Natural killer cell (primary cell): ENCODE measurements at places on chromosomes 3 and 15. TPM values are rescaled to one million over a fixed set of nuclear protein-coding genes. Genes with fewer than 3 reads are reported as not detected.

The CHRNA7 gene
- 3.1 TPM for total RNA-seq

The SAMMSON gene
- not detected for total RNA-seq

The ADGRG7 gene
- total RNA-seq, result not detected

The TRIM71 gene
- total RNA-seq, result 0.05 TPM

The BFSP2 gene
- total RNA-seq, result not detected

GRCh38 chr3:145269106-145269505 is 891.9 kb downstream of the PLOD2 start:
- DNase-seq, result no peak

GRCh38 chr3:127589600-127590281 is 792 bp downstream of the TPRA1 start:
- no peak for DNase-seq

The CPNE9 gene
- not detected for total RNA-seq

The PLEKHO2 gene
- 35.3 TPM for total RNA-seq

The SLC12A1 gene
- not detected for total RNA-seq

- DNase-seq, result no peak
These were observed 25.8 kb upstream of the CNTN3 start for GRCh38 chr3:74640211-74640610.

GRCh38 chr15:85457392-85457968 is 77.1 kb downstream of the AKAP13 start:
- no peak for DNase-seq

The CPNE4 gene
- not detected for total RNA-seq

The CHST13 gene
- 0.20 TPM for total RNA-seq

GRCh38 chr15:55909036-55909811 is 84.2 kb downstream of the NEDD4 start:
- no peak for DNase-seq

DNA sequence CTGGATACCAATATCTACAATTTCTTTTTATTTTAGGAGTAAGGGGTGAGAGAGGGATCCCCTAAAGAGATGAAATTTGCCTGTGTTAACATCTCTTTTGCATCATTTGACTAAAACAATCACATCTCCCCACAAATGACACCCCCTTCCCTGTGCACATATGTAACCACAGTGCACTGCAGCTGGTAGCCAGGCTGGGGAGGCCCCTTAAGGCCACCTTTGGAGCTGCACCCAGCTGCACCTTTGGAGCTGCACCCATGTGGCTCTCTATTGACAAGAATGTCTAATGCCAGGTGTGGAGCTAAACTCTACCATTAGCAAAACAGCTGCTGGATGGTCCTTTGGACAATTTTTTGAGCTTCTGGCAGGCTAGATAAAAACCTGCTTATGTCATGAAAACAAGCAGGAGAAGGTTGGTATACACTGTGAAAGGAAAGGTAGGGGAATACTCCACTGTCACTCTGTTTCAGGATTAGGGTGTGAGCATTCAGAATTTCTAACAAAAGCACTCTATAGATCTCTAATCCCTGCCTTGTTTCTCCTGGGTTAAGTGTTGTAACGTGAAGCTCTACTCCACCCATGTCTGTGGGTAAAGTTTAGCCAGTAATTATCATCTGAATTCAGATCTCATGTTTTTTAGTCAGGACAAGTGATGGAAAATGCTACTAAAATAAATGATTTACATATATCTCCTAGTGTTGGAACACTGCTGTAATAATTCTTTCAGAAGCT is 52.1 kb downstream of the TFG start:
- no peak for DNase-seq

- no peak for DNase-seq
These were observed 83.0 kb downstream of the NPTN start for GRCh38 chr15:73550190-73550589.

- no peak for DNase-seq
These were observed 164.5 kb downstream of the PTPRG start for GRCh38 chr3:61725851-61726333.

- no peak for DNase-seq
These were observed 132.2 kb upstream of the GOLGA6L4 start for GRCh38 chr15:84103345-84103744.

The GPR87 gene
- not detected for total RNA-seq

The SNAPC5 gene
- 25.2 TPM for total RNA-seq

The ISLR2 gene
- not detected for total RNA-seq

GRCh38 chr15:63872759-63873510 is 39.2 kb upstream of the HERC1 start:
- DNase-seq, result no peak
